ENCODE measurements at places on chromosomes 12 and 14.

GRCh38 chr12:111313833-111314259, 55.0 kb downstream of the PHETA1 start:
- peak; percentile 66 for DNase-seq

DNA sequence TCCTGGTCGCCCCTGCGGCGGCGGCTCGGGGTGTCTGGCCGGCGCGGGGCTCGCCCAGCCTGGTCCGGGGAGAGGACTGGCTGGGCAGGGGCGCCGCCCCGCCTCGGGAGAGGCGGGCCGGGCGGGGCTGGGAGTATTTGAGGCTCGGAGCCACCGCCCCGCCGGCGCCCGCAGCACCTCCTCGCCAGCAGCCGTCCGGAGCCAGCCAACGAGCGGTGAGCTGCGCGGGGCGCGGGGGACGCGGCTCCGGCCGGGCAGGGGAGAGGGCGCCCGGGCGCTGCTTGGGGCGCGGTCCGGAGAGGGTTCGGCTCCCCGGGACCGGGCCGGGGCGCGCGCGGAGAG, at the start of gene LGALS3:
Gene LGALS3, plus strand, starts transcription at position 167 of the 342 bp plus-strand sequence. CDS start 8,122 bp downstream, outside the sequence.
- DNase-seq, result peak; percentile 9

GRCh38 chr12:101839324-101840283, 8.8 kb upstream of the GNPTAB start:
- peak; percentile 70 for DNase-seq

DNA sequence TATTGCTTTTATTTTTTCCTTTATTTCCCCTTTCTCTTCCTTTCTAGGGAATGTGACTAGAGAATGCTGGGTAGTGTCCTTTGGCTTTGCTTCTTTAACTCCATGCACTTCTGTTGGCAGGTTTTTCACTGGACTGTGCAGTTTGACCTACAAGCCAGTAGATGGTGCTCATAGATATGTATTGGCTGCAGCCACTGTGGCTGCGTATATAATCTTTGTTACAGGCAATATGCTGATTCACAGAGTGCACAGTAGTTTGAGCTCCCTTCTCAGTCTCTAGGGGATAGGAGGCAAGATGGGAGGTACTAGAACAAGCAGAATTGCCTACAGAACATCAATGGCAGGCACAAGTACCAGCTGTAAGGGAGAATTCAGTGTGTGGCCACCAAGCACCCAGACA, 503.5 kb downstream of the LRFN5 start:
- DNase-seq, result no peak

GRCh38 chr12:108638141-108638827, 4.6 kb upstream of the SELPLG start:
- no peak for DNase-seq

DNA sequence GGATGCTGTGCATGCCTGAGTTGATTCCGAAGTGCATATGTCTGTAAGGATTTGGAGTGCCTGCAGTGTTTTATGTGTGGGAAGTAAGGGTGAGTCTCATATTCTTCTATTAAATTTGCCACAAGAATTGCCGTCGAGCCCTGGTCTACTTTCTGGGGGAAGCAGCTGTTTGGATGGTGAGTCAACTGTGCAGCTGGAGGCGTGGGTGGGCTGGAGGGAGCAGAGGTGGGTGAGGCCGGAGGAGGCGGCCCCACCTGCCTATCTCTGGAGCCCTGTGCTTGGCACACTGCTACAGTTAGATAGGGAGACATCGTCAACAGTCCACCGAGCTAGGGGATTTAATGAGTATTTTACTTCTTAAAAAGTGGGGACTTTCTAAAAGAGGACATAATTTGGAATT, 9.7 kb downstream of the GLRX5 start:
- no peak for DNase-seq

GRCh38 chr12:122793685-122794106, 19.3 kb downstream of the CCDC62 start:
- peak; percentile 59 for DNase-seq

DNA sequence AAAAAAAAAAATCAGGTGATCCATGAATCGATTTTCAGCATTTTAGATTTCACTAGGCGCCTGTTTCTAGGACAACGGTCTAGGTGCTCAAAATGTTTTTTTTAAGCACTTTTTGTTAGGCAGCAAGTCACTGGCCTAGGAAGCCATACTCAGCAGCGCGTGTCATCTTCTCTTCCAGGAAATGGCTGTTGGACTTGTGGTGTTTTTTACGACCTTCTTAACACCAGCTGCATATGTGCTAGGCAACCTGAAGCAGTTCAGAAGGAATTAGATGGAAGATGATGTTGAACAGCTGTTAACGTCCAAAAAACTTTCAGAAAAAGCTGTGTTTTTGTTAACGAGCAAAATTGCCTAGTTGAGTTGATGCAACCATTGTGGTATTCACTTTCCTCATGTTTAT, 868 bp downstream of the COX8C start:
- DNase-seq, result no peak

DNA sequence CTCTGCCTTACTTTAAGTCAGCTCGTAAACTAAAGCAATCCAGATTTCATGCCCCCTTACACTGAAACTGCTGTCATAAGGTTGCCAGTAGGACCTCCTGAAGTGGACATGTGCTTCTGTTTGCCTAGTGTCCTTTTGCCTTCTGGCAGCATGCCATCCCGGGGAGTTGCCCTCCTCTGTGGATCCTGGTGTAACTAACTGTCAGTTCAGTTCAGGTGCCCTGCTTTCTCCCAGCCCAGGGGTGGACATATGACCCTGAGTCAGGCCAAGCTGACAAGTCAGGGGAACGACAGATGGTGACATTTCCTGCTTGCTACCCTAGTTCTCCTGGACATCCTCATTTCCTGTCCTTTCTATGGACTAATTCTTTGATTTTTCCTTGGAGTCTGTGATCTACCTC, 25.6 kb downstream of the AKAP6 start:
- no peak for DNase-seq

DNA sequence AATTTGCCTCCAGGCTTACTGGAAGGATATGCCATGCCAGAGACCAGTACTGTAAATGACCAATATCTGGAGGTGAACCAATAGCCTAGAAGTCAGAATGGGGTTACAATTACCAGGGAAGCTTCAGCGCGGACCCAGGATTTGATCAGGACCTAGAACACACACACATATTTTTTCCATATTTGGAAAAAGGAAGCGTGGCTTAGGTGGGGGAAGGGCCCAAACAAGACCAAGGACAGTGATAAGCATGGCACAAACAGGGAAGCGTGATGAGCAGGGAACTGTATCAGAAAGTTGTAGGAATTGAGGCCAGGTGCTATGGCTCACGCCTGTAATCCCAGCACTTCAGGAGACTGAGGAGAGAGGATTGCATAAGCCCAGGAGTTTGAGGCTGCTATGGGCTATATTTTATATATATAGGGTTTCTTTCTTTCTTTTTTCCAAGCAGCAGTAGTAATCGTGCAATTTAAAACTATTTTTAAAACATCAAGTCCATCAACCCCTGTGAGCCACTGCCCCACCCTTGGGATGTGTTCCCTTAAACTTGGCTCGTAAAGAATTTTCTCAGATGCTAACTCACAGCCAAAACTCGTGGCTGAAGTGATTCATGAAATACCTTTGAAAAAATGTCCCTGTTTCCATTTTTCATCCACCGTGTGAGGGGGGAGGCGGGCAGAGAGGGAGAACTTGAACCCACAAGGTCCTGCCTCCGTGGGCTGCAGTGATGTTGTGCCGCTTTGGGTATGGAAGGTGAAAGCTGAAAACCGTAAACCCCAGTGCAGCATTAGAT, 16.7 kb downstream of the HRK start:
- no peak for DNase-seq

- no peak for DNase-seq
Measured at GRCh38 chr14:63249092-63249491, 44.8 kb downstream of the RHOJ start.

GRCh38 chr12:123723765-123724164, 11.6 kb downstream of the ATP6V0A2 start:
- no peak for DNase-seq

- no peak for DNase-seq
Measured at GRCh38 chr12:70785896-70786295, 134.6 kb downstream of the PTPRR start.

DNA sequence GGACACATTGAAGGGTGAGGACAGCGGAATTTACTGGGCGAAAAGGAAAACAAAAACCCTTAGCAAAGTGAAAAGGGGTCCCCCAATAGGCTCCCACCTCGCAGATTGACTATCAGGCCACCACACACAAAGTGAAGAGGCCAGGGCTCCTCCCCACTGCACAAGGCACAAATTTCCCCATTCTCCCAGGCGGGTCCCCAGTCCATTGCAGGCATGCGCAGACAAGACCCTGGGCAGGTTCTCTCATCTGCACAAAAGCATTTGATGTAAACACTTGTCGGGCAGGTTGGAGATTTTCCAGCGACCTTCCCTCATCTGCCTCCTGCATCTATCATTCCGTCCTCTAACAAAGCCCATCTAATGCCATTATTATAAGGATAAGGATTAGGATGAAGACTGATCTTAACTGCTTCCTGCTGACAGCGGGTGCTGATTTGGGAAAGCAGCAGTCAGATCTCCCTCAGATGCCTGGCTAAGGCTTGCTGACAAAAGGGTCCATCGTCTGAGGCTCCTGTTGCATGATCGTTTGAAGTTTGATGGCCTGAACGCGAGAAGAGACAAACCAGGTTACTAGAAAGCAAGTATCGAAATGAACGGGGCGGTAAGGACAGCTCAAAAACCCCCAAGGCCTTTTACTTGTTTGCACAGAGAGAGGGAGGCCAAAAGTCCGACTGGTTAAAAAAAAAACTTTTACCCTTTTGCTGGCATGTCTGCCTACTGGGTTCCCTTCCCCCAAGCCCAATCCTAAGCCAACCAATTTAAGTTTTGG, 14.4 kb downstream of the ASCL4 start:
- no peak for DNase-seq

GRCh38 chr14:64444140-64444539, 21.2 kb upstream of the AKAP5 start:
- no peak for DNase-seq

All from CD4-positive, alpha-beta T cell treated with Interleukin-6 at 100 ng/mL for 8 hours (primary cell).